Motor neuron (in vitro differentiated cells): ENCODE measurements at places on chromosomes 4 and X. TPM values are rescaled to one million over a fixed set of nuclear protein-coding genes. Genes with fewer than 3 reads are reported as not detected.

DNA sequence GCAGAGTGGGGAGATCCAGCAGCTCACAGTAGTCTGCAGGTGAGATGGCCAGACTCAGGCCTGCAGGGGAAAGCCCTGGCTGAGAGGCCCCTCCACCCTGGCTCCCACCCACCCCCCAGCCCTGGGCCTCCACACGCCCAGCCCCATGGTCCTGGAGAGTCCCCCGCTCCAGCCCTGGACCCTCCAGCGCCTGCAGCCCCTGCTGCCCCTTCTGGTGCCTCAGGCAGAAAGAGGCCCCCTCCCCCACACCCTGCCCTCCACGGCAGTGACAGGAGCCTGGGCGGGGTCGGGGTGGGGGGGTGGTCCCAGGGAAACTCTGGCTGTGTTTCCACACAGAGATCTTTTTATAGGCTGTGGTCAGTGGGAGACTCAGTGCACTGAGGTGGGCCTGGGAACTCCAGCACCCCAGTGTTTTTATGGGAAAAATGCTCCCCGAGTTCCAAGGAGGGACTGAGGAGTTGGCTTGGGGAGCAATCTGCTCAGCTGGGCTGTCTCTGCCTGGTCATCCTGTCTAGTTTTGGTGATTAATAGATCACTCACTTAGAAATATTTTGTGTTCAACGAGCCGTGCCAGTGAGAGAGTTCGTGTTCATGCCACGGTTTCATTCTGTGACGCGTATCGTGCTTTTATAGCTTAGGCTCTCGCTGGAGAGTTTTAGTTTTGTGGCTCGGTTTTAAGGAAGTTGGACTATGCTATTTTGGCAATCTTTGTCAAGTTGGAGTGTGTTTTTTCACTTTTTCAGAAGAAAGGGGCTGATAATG is 53.1 kb upstream of the HGFAC start:
- peak; percentile 80 for ATAC-seq

DNA sequence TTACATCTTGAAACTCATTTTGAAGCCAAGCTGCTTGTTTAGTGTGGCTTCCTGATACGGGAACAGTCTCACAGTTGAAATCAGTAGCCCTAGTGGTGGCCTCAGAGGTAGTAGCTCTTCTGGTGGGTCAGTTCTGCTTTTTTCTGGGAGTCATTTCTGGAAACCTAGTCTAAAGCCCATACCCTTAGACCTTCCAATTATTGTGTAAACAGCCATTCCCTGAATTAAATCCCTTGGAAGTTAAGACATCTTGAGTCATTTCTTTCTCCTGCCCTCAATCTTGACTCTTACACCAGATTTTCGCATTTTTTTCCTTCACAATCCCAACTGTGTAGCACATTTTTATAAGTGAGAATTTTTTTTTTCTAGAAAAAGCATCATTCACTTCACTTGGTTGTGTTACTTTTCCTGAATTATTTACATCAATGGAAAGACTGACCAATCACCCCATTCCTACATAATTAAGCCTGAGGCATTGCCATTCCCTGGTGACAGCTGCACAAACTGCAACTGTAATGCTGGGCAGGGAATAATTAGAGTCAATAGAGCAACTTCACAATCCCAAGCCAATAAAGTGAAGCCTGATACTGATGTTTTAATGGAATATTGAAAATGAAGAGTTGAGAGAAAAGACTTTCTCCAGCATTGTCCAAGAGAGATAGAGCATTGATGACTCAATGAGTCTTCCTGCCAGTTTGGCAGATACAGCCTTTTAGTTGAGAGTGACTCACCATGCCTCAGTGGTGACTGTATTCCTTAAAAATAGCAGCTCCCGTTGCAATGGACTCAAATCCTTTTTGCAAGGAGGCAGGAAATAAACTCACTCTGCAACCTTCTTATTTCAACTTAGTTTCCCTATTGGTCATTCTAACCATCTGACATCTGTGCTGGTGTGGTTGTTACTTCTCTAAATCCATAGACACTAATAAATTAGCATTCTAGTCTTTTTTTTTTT is 13.0 kb upstream of the SEPSECS start:
- peak; percentile 97 for ATAC-seq

DNA sequence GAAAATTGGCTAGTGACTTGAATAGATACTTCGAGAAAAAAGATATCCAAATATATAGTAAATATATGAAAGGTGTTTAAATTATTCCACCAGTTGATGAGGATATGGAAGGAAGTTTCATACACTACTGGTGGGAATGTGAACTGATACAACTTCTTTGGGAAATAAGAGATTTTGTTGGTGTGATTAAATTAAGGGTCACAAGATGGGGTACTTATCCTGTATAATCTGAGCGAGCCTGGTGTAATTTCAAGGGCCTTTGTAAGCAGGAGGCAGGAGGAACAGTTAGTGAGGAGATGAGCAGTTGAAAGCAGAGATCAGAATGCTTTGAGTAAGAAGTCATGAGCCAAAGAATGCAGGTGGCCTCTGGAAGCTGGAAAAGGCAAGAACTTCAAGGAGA is 192.2 kb downstream of the KCTD8 start:
- no peak for ATAC-seq

GRCh38 chrX:1212532-1212931 is at the start of gene CRLF2:
Gene CRLF2, minus strand, starts transcription at chrX:1212649. Its CDS starts 15 bp downstream, at chrX:1212634.
- peak; percentile 38 for ATAC-seq

- no peak for ATAC-seq
Measured at GRCh38 chrX:129804806-129805205, 25.1 kb downstream of the SASH3 start.

DNA sequence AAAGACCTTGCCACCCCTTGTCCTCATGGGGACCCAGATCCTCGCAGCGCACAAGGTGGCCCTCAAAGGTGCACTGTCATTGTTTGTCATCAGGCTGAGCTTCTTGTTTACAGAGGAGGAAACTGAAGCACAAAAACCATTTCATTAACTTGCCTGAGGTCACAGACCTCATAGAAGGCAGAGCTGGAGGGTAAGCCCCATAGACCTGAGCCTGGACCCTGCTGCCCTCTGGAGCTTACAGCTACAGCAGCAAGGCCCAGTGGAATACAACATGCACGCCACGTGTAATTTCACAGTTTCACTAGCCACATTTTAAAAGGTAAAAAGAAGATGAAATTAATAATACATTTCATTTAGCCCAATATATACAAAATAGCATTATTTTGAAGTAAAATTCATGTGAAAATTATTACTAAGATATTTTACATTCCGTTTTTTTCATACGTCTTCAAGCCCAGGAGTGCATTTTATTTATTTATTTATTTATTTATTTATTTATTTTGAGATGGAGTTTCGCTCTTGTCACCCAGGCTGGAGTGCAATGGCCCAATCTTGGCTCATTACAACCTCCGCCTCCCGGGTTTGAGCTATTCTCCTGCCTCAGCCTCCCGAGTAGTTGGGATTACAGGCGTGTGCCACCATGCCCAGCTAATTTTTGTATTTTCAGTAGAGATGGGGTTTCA is 8.8 kb downstream of the JAKMIP1 start:
- no peak for ATAC-seq

DNA sequence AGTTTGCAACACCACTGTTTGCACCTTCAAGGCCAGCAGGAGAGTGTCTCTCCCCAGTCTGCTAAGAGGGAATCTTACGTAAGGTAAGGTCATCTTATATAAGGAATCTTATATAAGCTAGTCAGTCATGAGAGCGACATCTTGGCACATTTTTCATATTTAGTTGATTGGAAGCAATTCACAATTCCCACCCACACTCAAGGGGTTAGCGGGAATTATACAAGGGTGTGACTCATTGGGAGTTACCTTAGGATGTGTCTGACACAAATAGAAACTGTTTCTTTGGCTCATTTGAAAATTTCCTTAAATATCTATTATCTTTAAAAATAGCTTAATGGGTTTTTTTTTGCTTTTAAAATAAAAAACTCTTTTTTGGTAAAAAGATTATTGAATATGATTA is 62.1 kb upstream of the GRPR start:
- ATAC-seq = no peak

GRCh38 chr4:89099034-89099433 is 12.3 kb upstream of the TIGD2 start:
- no peak for ATAC-seq

DNA sequence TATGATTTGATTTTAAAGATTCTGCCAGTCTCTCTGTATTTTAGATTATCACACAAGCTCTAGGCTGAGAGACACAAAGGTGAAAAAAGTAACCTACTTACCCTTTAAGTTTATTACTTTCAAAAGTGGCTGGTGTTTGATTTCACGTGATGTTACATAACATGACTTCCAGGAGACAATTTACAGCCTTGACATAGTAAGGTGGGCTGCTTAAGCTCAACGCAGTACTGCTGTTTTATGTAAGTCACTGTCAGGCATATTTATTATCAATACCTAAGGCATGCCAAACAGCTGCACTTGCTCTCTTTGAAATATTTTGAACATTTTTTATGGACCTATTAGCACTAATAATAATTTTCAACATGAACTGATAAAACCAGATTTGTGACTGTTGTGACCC is 451.5 kb upstream of the FAM241A start:
- ATAC-seq = no peak

- no peak for ATAC-seq
Measured at GRCh38 chrX:132591719-132592275, 103.0 kb upstream of the MBNL3 start.

GRCh38 chr4:10160281-10160856 is 43.8 kb upstream of the WDR1 start:
- no peak for ATAC-seq

- ATAC-seq = no peak
Measured at GRCh38 chrX:23387550-23388184, 53.0 kb downstream of the PTCHD1 start.

- ATAC-seq = peak; percentile 94
Measured at GRCh38 chr4:123587983-123588494, 191.4 kb downstream of the SPRY1 start.

GRCh38 chrX:41686788-41687187 is 2.0 kb upstream of the GPR34 start:
- no peak for ATAC-seq

- no peak for ATAC-seq
Measured at GRCh38 chr4:86092684-86093083, 267.2 kb downstream of the MAPK10 start.

- ATAC-seq = no peak
Measured at GRCh38 chr4:169332583-169332982, 61.8 kb upstream of the SH3RF1 start.

- ATAC-seq = no peak
Measured at GRCh38 chr4:147610686-147611085, 6.5 kb upstream of the TMEM184C start.

- ATAC-seq = no peak
Measured at GRCh38 chr4:74391346-74391745, 26.4 kb downstream of the EREG start.

The CT45A3 gene
- total RNA-seq = not detected in 2 replicates

The SHOX gene
- 0.14 TPM in 1 of 2 replicates, not detected in the other for total RNA-seq

The SOX3 gene
- 0.31 TPM in 1 of 2 replicates, not detected in the other for total RNA-seq

The CDS1 gene
- 5.0 and 5.2 TPM in 2 replicates for total RNA-seq

The PPP3CA gene
- total RNA-seq = 18.6 TPM in 2 replicates

The TCEAL7 gene
- total RNA-seq = 0.45 TPM in 1 of 2 replicates, not detected in the other

The FAM47A gene
- 0.13 TPM in 1 of 2 replicates, not detected in the other for total RNA-seq
